Activated CD8-positive, alpha-beta memory T cell treated with anti-CD3 and anti-CD28 coated beads for 4 hours (primary cell): ENCODE measurements at places on chromosomes 5 and 9.
A peak's percentile ranks its signal among the peaks of the same experiment; 100 is the strongest.

GRCh38 chr5:2833556-2833955 is 82.1 kb upstream of the IRX2 start:
- no peak for DNase-seq

DNA sequence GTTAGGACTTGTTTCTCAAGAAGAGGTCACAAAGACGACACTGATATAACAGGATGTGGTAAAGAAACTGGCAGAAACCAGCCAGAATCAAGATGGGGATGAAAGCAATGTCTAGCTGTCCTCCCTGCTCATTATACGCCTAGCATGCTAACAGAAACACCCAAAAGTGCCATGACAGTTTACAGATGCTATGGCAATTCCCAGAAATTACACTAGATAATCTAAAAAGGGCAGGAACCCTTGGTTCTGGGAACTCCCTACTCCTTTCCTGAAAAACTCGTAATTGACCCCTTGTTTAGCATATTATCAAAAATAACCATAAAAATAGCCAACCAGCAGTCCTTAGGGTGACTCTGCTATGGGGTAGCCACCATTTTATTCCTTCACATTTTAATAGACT is 10.9 kb upstream of the MRPS30 start:
- no peak for DNase-seq

DNA sequence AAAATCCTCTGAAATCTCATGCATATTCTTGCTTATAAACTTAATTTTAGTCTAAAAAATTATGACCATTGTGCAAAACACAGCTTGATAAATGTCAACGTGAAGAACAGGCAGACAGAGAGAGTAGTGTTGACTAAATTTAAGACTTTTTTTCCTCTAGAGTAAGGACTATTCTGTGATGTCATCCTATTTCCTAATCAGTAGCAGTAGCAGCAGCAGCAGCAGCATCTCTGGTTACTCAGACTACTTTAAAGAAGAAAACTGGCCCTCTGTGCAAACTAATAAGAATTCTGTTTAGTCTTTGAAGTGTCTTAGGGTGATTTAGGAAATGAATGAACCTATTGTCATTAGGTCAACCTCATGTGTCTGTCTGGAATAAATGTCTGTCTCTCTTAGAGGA is 403.0 kb downstream of the HINT1 start:
- no peak for DNase-seq

DNA sequence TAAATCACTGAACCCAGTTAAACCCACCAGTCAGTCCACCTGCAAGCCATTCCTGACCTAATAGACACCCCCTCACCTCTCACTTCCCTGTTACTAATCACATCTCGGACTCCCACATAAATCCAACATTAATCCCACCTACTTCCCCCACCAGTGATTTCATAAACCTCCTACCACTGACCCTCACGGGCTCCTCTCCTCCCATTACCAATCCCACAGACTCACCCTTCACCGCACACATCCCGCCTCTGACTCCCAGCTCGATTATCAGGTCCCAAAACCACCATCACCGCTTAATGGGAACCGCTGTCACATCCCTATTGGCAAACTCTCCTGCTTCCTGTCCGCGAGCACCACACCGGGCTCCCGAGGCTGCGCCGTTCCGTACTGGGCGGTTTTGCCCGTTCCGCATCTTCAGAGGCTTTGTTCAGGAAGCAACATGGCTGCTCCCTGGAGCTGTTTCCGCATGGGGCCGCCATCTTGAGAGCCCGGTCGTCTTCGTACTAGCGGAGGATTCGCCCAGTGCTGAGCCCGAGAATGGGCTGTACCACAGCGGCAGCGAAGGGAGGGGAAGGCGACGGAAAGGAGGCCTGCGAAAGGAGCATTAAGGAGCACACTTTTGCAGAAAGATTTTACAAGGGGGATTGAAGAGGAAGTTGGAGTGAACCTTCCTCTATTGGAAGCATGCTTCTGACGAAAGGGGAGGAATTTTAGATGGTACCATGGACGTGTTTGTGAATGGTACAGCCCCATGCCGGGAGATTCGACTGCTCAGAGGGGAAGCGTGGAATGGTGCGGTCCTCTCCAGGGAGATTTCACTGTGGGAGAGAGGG is at the start of gene ZNF300:
Gene ZNF300, minus strand, starts transcription at position 502 of the 833 bp plus-strand sequence. CDS start 1,825 bp downstream, outside the sequence.
- peak; percentile 24 for DNase-seq

DNA sequence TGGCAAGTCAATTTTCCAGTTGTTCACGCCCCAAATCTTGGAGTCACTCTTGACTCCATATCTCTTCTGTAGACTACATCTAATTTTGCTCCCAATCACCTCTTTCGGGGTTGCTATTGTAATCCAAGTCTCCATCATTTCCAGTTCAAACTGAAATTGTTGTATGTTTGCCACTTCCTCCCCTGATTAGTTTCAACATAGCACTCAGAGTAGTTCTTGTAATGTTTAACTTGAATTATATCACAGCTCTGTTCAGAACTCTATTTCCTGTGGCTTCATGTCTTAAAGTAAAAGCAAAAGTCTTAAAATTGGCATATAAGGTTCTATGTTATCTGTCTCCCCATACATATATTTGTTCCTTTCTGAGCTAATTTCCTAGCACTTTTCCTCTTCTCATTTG is 348.5 kb upstream of the RIOK2 start:
- DNase-seq: no peak

GRCh38 chr5:20615888-20616563 is 628.0 kb upstream of the CDH18 start:
- no peak for DNase-seq

DNA sequence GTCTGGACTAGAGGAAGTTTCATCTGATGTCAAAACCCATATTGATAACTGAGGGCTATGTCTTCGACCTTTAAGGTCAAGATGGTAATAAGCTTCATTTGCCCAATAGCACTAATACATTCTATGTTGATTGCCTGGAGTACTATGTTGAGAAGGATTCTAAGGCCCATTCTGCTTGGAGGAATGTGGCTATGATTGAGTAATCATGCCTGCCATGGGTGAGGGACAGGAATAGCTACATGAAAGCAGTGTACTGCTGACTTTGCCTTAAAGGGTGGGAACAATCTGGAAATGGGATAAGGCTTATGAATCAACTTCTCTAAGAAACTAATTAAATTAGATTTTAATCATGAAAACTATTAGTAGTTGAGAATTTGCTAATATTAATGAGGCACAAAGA is 13.6 kb downstream of the NNT start:
- DNase-seq: no peak

DNA sequence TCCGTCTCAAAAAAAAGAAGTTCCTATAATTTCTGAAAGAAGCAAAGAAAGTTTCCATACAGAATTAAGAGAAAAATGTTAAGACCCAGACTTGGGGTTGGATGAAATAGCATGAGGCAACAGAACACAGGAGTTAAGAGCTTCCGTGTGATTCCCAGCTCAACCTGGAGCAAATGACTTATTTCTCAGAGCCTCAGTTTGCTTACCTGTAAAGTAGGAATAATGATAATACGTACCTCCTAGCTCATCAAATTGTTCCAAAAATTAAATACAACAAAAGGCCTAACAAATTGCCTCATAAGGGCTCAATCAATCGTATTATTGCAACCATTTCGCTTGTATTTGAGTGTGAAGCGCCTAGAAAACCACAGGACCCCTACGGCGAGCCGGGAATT is 600 bp upstream of the GPR107 start:
- no peak for DNase-seq
